ENCODE measurements at places on chromosomes 6 and 20.

- no peak for DNase-seq
Observed at GRCh38 chr20:10002866-10003265, 31.9 kb upstream of the ANKEF1 start.

DNA sequence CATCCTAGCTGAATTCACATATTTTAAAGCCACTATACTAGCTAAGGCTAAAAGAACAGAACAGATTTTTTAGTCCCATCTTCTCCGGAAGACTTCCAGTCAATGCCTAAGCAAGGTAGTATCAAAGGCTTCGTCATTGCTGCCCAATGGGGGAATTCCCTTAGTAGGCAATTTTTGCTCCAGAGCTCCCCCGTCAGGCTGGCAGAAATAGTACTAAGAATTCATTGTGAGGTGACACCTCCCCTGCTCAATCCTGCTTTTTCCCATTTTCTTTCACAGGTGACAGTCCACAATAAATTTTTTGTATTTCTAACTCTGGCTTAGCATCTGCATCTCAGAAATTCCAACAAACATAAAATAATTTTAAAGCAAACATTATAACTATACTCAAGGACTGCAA lies 52.8 kb upstream of the SRSF6 start:
- peak; percentile 56 for DNase-seq

DNA sequence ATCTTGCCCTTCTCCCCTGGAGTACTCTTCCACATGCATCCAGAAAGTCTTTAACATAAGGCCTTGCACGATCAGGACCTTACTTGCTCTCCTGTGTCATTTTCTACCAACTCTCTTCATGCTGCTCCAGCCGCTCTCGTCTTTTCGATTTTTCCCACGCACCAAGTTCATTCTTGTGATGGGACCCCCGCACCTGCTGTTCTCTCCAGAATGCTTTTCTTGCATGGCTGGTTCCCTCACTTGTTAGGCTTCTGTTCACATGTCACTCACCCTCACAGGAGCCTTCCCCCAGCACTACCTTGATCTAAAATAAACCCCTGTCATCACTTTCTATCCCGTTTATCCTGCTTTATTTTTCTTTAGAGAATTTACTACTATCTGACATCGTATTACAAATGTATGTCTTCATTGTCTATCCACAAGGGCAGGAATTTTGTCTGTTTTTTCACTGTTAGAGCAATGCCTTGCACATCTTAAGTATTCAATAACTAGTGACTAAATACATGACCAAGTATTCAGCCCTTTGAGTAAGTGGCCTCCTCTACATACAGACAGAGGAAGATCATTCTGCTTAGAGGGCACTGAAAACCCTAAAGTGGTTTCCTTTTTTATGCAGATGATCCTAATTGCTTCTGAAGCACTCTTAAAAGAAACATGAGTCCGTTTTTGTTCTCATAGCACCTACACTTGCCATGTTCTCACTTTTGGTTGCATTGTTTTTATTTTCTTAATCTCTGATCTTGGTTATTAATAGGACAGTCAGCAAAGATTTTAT lies 166.9 kb downstream of the SLC16A10 start:
- no peak for DNase-seq

DNA sequence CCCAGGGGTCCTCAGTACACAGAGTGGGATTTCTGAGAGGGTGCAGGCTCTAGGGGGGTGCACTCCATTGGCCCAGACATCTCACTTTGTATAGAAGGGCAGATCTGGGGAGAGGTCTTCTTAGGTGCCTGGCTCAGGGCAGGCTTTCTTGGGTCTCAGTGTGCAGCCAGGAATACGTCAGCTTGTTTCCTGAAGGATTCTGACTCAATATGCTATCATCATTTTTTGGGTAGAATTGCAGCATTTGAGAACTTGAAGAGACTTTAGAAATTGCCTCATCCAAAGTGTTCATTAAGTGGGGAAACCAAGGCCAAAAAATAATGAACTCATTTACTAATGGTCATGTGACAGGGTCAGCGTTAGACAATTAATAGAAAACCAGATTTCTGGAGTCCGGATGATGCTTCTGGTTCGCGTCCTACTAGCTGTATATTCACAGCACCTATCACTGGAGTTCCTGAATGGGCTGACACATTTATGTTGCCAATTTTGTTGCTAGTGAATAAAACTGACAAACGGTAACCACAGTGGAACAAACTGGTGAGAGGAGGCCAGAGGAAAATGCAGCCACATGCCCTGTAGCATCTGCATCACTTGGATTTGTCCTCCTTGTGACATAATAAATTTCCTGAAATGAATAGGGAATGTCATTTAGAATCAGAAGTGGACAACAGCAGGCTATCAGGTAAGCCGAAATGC lies 238.9 kb downstream of the TBC1D7 start:
- DNase-seq, result peak; percentile 62

DNA sequence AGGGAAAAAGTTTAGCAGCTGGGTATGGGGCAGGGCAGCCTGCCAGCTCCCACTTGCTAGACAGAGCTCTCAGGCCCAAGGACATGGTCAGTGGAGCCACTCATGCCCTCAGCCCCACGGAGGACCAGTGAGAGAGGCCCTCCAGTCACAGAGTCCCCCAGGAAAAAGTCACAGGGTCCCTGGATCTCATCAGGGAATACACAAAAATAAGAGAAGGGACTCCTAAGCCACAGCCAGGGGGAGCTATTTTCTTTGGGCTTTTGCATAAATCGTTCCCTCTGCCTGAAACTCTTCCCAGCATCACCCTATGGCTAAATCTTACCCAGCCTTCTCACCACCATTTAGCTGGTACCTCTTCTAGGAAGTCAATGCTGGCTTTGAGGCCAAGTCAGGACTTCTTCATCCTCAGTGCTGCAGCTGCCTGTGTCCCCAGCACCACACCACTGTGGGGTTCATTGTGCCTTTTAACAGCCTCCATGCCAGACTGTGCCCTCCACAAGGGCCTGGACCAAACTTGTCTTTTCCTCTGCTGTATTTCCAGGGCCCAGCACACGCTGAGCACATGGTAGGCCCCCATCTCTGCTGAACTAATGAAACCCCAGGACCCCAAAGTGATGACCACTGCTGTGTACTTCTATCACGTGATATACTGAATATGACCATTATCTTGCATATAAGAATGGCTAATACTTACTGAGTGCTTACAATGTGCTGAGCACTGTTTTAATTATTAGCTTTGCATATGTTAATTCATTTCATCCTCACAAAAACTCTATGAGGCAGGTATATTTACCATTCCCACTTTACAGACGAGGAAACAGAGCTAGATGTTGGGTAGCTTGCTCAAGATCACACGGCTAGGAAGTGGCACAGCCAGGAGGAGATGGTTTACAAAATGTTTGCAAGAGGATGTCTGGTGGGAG lies 2.0 kb downstream of the ZNF335 start:
- DNase-seq, result peak; percentile 85

- no peak for DNase-seq
Observed at GRCh38 chr20:23125625-23126191, 39.6 kb upstream of the CD93 start.

DNA sequence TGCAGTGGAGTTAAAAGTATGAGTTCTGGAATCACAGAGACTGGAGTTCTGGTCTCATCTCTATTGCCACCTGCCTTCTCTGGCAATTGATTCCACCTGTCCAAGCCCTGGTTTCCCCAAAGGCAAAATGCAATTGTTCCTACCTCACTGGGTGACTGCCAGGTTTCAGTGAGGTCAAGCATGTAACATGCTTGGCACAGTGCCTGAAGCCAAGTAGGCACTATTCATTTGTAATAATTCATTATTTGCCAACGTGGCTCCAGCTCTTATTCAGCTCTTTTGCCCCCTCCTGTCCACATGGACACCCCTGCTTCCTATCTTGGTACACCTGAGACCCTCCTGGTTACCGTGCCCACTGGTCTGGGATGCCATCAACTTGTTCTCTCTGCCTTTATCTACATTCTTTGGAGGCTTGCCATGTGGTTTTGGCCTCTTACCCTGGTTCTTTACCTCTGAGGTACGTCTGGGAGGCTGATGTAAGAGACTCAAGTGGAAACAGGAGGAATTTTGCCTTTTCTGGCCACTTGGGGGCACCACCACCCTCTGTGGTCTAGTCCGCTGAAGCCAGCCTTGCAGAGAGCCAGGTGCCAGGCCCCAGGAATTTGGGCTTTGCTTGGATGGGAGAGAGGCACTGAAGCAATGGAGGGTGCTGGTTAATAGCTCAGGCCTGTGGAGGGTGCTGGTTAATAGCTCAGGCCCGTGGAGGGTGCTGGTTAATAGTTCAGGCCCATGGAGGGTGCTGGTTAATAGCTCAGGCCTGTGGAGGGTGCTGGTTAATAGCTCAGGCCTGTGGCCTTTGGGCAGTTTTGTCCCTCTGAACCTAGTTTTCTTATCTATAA lies 1.7 kb downstream of the KCNK15 start:
- peak; percentile 81 for DNase-seq

GRCh38 chr6:105452376-105452775 lies 49.5 kb upstream of the PREP start:
- DNase-seq, result no peak

- no peak for DNase-seq
Observed at GRCh38 chr6:98576791-98577190, 257.6 kb upstream of the POU3F2 start.

- peak; percentile 52 for DNase-seq
Observed at GRCh38 chr6:89385156-89385667, 26.9 kb downstream of the RRAGD start.

DNA sequence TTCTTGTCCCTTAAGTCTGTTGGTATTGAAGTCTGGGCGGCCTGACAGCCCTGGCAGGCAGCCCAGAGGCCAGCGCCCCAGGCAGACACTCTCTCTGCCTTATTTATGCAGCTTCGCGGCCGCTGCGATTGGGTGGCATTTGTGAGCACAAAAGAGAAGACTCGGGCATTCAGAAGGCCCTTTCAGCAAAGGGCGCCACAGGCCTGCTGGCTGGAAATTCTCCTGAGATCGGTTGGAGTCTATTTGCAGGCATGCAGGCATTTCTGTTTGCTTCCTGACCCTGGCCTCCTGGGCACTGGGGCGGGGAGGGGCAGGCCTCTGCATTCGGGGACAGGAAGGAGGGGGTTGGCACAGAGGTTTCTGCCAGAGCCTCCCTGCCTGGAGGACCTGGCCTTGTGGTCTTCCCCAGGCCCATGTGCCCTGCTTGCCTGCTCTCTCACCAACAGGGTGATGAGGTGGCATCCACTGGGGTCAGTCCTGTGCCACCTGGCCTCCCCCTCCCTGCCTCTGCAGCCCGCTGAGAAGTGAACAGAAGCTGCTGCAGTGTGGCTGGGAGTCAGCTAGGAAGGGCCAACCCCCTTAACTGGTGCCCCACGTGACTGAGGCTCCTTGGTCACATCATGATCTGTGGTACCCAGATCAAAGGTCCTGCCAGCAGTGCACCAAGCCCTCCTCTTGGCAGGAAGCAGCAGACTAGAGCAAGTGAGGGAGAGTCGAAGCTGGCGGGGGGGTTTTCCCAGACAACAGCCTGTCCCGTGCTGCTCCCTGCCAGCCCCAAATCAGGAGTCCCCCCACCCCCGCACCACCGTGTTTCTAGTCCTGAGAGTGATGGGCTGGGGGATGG lies 16.6 kb upstream of the CCDC167 start:
- DNase-seq, result no peak

DNA sequence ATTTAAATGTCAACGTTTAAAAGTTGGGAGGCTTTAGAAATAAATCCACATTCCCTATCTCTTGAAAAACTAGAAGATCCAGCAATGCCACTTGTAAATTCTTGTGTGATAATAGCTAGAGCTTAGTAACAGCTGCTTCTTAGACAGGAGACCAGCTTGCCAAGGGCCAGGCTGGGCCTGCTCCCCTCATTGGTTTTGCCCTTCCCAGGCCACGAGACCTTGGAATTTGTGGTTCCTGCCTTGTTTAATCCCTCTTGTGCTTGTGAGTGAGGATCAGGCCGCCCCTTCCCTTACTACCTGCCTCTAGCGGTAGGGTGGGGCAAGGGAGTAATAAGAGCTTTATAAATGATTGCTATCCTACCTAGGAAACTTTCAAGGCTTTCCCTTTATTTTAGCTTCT lies 363.5 kb downstream of the SYNE1 start:
- no peak for DNase-seq

DNA sequence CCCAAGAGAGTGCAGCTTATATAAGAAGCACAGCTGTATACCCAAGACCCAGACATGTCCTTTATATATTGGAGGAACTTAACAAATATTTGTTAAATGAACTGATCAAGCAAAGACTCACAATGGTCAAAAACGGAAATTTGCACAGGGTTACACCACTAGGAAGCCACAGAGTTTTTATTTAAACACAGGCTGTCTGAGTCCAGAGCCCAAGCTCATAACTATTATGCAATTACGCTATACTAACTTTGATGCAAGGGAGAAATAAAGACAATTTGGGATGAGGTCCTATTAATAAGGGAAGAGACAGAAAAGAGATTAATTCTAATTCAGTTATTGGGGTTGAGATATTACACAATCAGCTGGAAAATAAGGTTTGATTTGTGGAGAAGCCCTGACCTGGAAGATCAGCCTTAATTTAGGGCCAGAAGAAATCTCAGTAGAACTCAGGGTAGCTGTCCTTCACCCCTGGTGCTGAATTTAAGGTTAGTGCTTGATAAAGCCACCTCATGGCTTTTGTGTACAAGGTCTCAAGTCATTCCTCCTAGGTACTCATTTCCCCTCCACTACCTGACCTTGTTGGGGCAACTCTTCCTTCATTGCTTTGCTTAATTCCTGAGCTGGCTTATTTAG lies 10.5 kb upstream of the ZNF334 start:
- DNase-seq, result peak; percentile 8

DNA sequence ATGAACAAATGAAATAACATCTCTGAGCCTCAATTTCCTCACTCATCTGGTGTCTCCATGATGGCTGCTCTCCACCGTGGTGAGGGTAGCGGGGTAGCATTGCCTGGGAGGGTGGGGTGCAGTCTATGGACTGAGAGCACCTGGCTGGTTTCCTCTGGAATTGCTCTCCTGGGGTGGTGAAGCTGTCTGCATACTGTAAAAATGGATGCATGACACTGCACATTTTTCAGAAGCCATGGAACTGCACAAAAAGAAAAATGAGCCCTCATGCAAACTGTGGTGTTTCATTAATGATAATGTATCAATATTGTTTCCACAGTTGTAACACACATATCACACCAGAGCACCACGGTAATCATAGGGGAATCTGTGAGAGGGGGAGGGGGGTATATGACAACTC lies 12.1 kb upstream of the ITPR3 start:
- DNase-seq, result no peak

DNA sequence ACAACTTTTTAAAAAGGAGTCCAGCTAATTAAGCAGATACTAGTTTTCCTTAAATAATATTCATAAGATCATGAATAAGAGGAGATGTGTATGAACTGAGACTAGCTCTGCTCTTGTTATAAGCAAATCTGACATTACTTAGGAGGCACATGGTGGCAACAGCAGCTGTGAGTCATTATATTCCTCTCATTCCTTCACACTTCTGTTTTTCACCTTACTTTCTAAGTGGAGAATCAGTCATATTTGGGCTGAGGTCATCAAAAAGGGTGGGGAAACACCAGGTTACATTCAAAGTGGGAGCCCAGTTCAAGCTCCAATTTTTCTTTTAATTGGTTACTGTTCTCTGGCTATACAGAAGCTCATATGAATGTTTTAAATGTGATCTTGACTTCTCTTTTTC lies 6.0 kb upstream of the RIPPLY2 start:
- DNase-seq, result no peak

GRCh38 chr6:6177754-6178153 lies 142.7 kb downstream of the F13A1 start:
- DNase-seq, result no peak
